ENCODE measurements at places on chromosomes 12 and 14. TPM values are rescaled to one million over a fixed set of nuclear protein-coding genes. Genes with fewer than 3 reads are reported as not detected.

DNA sequence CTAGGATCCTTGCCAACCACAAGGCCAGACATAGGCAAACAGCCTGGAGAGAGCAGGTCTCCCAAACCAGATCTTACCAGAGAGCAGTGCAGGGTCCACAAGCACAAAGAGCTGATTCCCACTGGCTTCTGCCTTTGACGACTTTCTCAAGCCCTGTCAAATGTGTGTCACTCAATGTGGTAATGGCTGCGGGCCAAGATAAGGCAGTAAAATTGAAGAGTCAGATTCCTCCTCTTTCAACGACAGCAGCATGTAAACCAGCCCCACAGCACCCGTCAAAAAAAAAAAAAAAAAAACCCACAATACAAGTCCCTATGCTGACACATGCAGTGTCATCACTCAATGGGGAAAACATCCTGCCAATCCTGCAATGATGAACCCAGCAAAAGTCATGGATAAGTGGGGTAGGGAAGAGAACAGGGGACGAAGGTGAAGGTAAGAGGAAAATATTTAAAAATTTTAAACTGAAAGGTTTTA lies at the start of gene STON2:
Gene STON2 (minus strand): TSS at position 123 of the 477 bp plus-strand sequence. CDS start 1,942 bp downstream, outside the sequence.
- DNase-seq: no peak

Gene OAS2
- 4.6 TPM for total RNA-seq

- DNase-seq: no peak
These were observed 34.9 kb downstream of the RAD9B start for GRCh38 chr12:110536834-110537604.

DNA sequence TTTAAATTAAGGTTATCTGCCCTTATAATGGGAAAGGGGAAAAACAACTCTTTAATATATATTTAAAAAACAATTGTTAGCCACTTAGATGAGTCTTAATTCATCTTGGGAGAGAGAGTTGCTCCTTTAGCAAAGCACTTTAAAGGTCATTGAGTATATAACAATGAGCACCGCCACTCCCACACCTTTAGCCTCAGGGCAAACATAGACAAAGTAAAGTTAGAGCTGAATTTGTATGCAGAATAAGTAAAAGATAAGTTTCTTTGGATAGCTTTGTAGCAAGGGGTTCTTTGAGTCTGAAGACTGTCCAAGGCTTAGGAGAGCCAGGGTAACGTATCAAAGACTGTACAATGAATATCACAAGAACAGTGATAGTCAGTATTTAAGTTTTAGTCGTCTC lies 728.8 kb upstream of the LMO3 start:
- no peak for DNase-seq

Gene GPR84
- total RNA-seq: 0.60 TPM

DNA sequence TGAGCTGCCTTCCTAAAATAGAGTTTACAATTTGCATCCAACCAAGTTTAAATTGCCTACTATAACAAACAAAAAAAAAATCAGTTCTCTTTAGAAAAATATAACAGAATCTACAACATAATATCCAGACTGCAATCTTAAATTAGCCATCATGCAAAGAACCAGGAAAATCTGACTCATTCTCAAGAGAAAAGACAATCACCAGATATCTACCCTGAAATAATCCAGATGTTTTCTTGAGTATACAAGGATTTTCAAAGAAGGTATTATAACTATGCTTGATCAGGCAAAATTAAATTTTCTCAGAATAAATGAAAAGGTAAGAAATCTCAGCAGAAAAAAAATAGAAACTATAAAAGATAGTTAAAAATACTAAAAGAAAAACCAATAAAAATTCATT lies 115.6 kb downstream of the CCER1 start:
- DNase-seq: no peak

Gene TAS2R8
- total RNA-seq: not detected

DNA sequence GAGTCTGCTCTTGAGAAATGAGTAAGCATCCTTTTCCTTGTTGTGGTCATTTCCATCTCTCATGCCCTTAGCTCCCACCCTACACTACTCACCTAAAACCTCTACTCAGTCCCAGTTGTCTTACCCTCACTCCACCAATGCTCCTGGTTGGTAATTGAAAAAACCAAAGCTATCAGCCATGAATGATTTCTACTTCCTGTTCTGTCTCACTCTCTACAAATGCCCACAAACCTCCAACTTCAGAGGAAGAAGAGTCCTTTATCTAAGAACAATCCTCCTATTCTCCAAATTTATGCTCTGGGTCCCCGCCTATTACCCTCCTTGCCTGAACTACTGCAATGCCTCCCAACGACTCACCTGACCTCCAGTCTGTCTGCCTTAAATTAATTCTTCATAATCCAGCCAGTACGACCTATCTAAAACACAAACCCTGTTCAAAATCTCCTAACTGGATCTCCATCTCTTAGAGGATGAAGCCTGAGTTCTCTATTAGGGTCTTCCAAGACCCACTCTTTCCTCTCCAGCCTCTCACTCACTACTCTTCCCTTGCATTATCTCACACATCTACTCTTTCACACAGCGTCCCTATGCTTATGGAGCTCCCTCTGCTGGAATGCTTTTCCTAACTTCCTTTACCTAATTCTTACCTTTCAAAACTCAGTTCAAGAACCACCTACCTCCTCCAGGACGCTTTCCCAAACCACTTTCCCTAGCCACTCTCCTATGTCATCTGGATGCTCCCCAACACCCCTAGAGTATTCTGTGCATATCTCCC lies 2.2 kb downstream of the DHRS1 start:
- DNase-seq: peak; percentile 61

GRCh38 chr12:98224584-98225221 lies 290.7 kb upstream of the TMPO start:
- no peak for DNase-seq

Gene CCDC197
- total RNA-seq: not detected

DNA sequence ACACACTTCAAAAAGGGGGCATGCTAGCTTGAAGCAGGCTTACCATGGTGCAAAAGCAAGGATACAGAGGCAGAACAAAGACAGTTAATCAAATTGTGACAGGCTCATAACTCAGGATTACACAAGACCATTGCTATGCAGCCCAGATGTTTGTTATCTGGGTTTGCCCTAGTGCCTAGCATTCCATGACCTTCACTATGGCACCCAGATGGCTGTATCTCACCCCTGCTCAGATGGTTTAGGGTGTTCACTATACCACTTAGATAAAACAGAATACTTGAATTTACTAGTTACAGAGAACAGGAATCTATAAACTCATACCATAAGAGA lies 56.2 kb downstream of the SDR9C7 start:
- DNase-seq: no peak

GRCh38 chr12:30880061-30880460 lies 46.5 kb upstream of the TSPAN11 start:
- no peak for DNase-seq

DNA sequence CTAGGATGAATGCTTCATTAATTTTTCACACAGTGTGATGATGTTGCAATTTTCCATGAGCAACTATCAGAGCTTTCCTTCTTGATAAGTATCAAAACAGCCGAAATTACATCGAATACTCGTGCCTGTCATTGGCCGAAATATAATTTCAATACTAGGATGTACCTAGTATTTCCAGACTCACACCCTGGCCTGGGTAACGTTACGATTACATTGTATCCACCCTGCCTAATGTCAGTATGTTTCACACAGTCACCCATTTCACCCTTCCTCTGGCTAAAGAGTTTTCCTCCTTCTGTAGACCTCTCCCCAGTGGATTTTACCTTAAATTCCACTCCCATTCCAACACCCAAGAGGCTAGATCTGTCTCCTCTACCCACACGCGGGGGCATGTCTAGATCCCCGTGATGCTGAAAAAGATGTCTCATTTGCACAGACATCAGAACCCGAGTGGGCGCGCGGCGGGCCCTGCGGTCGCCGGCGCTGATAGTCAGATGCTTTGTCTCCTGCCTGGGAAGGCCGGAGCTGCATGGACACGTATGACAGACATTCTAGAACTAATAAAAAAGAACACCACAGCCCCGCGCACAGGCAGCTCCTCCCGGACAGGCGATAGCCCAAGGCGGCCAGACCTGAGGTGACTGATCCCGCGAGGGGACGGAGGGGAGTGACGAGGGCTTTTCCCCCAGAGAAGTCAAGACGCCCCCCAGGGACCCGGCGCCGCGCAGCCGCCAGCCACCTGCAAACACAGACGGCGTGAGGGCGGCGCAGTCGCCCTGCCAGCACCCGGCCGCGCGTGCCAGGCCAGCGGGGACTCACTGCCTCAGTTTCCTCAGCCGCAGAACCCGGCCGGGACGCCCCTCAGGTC lies 723 bp downstream of the KIF21A start:
- DNase-seq: peak; percentile 72

Gene P2RX7
- 1.4 TPM for total RNA-seq

GRCh38 chr12:130121226-130122000 lies 40.9 kb upstream of the FZD10 start:
- no peak for DNase-seq

Gene KLRB1
- total RNA-seq: 1.5 TPM

Gene ADIPOR2
- 76.1 TPM for total RNA-seq

GRCh38 chr12:122199484-122200355 lies 3.8 kb upstream of the B3GNT4 start:
- DNase-seq: no peak

- no peak for DNase-seq
These were observed 34.2 kb downstream of the DHX37 start for GRCh38 chr12:124954771-124955170.

Gene PRICKLE1
- 4.4 TPM for total RNA-seq

Gene CACNA2D4
- 9.3 TPM for total RNA-seq

Gene PLEKHD1
- total RNA-seq: 0.06 TPM

DNA sequence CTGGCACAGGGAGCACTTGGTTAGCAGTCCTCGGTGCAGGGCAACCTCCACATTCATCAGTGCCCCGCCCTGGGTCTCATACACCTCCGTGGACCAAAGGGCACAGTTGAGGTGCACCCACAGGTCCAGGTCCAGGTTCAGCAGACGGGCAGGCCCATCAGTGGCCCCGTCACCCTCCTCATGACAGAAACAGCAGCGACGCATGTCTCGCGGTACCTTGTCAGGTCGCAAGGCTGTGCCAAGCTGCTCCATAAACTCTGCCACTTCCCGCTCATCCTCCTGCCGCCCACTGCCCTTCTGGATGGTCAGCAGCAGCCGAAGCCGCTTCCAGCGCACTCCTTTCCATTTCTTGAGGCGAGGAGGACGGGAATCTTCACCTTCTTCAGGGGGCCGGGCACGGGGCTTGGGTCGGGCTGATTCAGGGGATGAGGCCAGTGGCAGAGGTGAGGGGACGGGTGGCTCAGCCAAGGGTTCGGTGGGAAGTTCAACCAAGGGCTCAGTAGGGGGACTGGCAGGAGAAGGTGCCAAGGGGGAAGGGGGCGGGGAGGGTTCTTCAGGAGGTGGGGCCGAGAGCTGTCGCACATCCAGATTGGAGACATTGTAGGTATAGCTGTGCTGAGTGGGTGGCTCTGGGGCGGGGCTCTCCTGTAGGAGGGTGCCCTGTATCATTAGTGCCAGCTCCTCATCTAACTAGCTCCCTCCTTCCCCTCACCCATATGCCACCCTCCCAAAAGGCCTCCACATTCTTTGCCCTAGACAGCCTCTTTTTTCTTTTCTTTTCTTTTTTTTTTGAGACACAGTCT lies 8.3 kb upstream of the PRKAG1 start:
- DNase-seq: no peak

GRCh38 chr12:69211160-69211559 lies 28.2 kb upstream of the CPSF6 start:
- no peak for DNase-seq
